ENCODE measurements at places on chromosomes 1 and 21.

DNA sequence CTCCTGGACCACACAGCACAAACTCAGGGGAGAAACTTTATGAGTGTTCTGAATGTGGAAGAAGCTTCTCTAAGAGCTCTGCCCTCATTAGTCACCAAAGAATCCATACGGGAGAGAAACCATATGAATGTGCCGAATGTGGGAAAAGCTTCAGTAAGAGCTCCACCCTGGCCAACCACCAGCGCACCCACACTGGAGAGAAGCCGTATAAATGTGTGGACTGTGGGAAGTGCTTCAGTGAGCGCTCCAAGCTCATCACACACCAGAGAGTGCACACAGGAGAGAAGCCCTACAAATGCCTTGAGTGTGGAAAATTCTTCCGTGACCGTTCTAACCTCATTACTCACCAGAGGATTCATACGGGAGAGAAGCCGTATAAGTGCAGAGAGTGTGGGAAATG is 22.5 kb downstream of the ZSCAN20 start:
- DNase-seq, result no peak

GRCh38 chr1:204931768-204932572 is 61.3 kb downstream of the NFASC start:
- no peak for DNase-seq

GRCh38 chr21:34510148-34511142 is 1.6 kb downstream of the KCNE1 start:
- DNase-seq, result no peak

DNA sequence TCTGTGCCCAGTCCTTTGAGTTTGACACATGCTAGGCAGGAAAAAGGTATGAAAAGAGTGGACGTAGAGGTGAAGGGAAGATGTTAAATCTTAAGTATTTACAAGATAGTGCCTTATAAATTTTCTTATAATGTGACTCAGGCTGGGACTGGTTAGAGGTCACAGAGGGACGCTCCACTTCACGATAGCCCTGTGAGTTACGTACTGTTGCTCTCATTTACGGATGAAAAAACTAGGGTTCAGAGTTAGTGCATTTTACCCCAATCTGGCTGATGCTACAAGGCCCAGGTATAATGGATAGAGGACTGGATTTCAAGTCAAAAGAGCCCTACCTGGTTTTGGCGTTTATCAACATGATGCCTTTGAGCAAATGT is 1.4 kb upstream of the TUT4 start:
- no peak for DNase-seq

DNA sequence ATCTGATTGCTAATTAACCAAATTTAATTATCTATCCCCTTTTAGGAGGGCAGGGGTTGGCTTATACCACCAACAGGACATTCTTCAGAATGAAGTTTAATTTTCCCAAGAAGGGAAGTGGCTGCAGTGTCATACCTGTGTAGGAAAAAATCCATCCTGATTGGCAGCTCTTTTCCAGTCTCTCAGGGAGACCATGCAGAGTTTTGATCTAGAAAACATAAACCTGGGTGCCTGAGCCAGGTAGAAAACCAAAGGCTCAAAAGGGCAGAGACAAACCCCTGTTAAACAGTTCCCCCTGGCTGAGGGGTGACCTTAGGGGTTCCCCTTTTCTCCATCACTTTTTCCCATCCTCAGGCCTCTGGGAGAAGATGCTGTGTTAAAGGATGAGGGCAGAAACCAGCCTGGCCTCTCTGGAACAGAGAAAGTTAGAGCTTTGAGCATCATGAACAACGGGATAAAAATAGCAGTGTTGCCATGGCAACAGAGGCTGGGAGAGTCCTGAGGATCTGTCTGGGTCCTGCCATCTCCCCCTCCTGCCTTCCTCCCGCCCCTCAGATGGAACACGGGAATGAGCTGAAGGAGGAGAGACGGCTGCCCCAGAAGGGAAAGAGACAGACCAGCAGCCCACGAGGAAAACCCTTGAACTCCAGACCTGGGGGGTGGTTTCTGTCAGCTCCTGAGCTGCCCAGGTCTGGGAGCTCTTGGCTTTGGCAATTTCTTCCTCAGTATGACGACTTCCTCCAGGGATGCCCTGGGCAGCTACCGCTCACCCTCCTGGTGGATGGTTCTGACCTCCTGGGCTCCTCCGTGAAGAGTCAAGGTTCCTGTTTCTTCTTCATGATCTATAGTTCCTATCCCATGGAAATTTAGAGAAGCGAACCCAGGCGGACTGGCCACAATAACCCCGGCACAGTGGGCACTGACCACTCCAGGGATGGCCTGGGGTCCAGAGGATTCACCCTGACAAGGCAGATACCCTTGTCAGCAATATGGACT is 14.0 kb upstream of the LEMD1 start:
- DNase-seq, result peak; percentile 23
